ENCODE measurements at places on chromosomes 16 and 17.

GRCh38 chr16:70157105-70157476 lies 16.5 kb upstream of the CLEC18C start:
- no peak for DNase-seq

- no peak for DNase-seq
Measured at GRCh38 chr16:56191156-56191815, at the start of gene GNAO1. GNAO1 (plus strand) TSS chr16:56191489; CDS start chr16:56192236, 747 bp downstream.

GRCh38 chr17:45311401-45311759 lies 5.4 kb downstream of the MAP3K14 start:
- no peak for DNase-seq

DNA sequence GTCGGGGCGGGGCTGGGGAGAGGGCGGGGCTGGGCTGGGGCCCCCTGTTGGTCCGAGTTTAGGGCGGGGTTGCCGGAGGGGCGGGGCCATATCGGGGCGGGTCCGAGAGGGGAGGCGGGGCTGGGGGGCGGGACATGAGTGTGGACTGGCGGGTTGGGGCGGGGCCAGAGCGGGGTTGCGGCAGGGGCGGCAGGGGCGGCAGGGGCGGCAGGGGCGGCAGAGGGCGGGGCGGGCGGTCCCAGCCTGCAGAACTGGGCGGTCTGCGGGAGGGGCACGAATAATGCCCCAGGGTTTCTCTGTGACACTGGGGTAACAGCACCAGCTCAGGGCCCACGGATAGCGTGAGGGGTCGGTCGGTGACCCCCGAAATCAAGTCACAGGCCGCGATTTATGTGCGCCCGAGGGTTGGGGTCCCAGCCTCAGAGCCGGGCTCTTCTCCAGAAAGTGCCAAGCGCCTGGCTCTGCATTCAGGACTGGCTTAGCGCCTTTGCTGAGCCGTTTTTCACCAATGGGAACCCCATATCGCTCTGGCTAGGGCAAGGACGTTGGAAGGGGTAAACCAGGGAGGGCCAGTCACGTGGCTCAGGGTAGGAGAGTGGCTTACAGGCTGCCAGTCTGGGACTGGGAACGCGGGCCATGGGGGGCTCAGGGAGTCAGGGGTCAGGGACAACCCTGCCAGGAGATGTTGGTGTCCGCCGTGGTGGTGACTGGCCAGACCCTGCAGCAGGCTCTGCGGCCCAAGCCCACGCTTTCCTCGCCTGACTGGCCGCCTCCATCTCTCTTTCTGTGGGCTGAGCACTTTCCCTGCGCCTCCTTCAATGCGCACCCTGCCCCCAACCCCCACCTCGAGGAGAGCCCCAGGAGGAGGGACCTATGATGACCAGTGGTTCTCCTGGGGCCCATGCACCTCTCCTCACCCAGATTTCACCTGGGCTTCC lies 1.2 kb upstream of the METTL26 start:
- no peak for DNase-seq

DNA sequence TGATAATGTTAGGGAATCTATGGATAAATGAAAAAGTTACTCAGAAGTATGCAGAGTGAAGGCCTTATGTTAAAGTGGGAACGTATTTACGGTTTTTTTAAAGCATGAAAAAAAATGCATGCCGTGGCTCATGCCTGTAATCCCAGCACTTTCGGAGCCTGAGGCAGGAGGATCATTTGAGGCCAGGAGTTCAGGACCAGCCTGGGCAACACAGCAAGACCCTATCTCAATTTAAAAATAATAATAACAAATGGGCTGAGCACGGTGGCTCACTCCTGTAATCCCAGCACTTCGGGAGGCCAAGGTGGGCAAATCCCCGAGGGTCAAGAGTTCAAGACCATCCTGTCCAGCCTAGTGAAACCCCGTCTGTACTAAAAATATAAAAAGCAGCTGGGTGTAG lies 6.0 kb downstream of the POLR2A start:
- DNase-seq, result no peak

DNA sequence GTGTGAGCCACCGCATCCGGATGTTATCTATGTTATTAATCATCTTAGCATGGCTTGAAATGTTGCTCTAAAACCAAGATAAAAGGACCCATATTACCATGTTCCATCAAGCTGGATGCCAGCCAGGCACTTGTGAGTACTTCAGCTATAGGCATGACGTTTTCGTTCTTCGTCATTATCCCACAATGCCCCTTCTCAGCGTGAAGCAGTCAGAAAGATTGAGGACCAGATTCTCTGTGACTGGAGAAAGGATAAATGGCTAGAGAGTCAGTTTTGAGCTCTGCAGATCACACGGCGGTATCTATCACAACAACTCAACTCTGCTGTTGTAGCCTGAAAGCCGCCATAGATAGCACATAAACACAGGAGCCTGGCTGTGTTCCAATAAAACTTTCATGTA lies 29.8 kb upstream of the LCMT1 start:
- DNase-seq, result no peak

DNA sequence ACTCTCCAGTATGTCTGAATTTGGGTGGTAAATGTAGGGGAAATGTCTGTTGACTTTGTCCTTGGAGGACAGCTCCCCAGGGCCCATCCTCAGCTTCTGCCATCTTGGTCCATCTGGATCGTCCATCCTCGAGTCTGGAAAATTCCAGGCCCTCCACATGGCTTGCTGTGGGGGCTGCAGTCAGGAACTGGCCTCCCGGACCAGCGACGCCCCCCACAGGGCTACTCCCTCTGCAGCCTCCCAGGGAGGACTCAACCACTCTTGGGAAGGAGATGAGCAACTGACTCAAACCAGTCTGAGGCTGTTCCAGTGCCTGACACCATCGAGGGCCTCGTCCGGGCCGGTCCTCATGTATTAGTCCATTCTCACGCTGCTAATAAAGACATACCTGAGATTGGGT lies 5.5 kb upstream of the ZG16B start:
- no peak for DNase-seq

GRCh38 chr16:15653227-15653626 lies 3.2 kb downstream of the NDE1 start:
- DNase-seq, result no peak

DNA sequence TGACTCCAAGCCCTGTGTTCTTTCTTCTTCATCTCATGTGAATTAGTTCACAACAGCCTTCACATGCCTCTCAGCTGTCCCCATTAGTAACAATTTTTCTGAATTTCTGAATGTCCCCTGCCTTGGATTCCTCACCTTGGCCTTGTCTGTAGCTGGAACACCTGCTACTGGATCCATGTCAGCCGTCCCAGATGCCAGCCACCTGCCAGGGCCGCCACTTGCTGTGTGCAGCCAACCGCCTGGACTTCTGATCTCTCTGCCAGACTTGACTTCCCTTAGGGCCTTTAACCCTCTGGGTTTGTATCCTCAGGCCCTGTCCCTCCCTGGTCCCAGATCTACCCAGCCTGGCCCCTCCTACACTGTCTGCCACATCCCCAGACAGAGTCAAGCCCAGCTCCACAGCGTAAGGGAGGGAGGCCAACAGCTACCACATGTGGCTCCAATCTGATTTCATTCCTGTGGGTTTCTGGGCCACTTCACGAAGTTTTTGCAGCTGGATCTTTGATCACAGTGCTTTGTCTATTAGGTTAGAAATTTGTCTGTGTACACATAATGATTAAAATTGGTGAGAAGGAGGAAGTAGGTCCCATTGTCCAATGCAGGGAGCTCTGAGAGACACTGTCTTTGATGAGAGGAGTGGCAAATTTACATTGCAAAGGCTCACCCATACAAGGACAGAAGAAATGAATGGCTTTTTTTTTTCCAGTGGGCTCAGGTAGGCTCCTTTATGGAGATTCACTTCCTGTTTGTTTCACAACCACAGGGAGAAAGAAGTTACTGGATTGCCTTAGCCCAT lies 15.3 kb downstream of the MPP2 start:
- DNase-seq, result no peak

- no peak for DNase-seq
Measured at GRCh38 chr16:22272870-22273650, 24.1 kb upstream of the POLR3E start.

- no peak for DNase-seq
Measured at GRCh38 chr17:79658811-79659207, 48.0 kb upstream of the RBFOX3 start.

- DNase-seq, result no peak
Measured at GRCh38 chr17:72342061-72342460, 221.2 kb downstream of the SOX9 start.

DNA sequence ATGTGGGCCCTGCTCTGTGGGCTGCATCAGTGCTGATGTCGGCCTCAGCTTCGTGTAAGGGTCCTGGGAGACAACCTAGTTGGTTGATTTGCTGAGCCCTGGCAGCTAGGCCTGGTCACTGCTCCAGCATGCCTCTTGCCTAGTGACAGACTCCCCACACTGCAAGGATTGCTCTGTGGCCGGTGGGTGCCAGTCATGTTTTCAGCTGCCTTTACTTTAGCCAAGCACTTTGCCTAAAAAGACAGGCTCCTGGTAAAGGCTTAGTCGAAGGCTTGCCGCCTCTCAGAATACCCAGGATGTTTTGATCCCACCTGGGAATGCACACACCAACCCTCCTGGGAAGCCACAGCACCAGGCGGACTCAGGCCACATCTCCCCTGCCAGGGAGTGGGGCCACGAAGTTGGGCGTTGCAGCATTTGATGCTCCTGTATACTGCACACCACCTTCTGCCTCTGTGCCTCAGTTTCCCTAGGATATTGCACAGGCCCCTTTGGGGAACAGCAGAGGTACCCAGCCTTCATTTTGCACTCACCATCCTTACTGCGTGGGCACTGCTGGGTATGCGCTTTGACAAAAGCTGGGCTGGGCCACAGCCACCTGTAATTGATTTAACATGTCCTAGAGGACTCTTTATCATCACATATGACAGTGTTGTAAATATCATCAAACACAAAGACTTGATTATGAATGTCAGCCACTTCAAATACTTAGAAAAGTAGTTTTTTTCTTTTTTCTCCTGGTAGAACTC lies 19.9 kb downstream of the GINS2 start:
- DNase-seq, result no peak

DNA sequence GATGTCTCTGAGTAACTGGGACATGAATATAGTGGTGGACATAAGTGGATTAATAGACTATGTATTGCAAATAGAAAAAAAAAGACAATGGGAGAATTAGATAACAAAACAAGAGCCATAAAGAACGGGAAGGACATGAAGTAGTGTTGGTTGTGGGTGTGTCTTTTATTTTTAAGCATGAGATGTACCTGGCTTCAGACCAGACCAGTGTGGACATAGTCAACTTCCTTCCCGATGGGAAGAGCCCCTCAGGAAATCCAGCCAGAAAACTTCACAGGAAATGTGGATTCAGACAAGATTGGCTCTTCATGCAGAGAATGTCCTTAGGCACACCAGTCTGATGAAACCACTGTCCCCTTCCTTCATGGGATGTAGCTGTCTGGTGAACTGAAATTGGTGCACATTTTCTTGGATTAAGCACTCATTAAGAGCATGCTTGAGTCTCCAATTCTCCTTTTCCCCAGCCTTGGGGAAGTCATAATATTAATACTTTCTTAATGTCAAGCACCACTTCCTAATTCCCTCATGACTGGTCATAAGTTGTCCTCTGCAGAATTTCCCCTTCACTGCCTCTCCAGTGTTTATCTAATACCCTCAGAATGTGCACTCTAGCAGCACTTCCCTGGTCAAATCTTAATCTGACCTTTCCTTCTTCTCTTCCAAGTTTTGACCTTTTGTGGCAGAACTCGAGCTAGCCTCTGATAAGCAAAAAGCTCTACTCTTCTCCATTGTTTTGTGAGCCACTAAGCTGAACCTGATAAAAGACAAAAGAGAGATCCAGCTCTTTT lies 350.6 kb upstream of the MAF start:
- no peak for DNase-seq

- DNase-seq, result no peak
Measured at GRCh38 chr16:79156761-79157160, 443.8 kb downstream of the MAF start.

Measured in NCI-H1436 treated with DMSO at 0.1 percent for 48 hours (cell line).